ENCODE measurements at places on chromosomes 6 and 20. TPM values are rescaled to one million over a fixed set of nuclear protein-coding genes. Genes with fewer than 3 reads are reported as not detected.

The NRM gene
- 31.2 TPM for total RNA-seq

DNA sequence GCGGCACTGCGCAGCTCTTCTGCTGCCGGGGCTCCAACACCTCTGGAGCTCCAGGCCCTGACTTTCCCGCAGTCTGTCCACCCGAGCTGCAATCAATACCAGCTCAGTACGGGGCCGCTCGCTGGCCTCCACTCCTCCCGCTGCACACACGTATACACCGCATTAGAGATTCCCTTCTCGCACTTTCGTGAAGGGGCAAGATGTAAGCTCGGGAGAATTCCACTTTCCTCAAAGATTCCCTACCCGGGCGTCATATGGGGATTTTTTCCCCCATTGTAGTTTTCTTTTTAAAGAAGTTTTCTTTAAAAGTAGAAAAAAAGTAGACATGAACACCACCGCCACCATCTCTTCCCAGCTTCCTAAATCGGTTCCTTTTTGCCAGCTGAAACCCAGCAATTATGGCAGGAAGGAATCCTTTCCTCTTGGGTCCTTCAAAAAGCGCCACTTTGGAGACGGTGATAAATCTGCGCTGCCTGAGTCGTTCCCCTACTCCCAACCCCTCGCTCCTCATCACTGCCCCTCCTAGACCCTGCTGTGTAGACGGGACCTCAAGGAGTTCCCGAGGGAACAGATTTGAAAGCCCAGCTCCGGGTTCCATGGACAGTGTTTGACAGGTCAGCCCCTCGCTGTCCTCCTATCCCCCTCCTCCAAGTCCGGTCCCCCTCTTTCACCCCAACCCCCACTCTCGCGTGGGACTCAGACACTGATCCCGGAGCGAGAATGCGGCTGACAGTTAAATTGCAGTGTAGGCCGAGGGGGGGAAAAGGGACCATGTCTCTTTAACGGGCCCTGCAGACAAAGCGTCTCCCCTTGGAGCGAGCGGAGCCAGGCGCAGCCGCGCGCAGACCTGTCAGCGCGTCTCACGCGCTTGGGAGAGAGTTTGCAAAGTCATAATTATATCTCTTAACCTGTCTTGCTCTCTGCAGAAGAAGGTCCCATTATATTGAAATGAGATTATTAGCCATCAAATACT, 39.5 kb downstream of the NCR2 start:
- DNase-seq = peak; percentile 48

- no peak for DNase-seq
Measured at GRCh38 chr20:45038745-45039474, 62.0 kb downstream of the KCNS1 start.

The OOEP gene
- total RNA-seq = 0.87 TPM

DNA sequence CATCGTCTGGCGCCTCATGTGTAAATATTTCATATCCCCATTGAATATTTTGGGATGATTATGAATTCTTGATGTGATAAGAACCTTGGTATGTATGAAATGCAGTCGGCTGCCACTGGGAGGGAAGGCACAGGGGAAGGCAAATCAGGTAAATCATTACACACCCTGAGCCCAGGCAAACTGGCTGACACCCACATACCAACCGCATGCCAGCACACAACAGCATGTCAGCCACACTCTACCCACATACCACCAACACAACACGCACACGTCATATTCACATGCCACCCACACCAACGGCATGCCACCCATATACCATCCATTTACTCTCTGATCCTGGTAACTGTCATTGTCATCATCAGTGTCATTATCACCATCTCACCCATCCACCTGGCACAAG, 28.3 kb upstream of the MDGA1 start:
- DNase-seq = no peak

DNA sequence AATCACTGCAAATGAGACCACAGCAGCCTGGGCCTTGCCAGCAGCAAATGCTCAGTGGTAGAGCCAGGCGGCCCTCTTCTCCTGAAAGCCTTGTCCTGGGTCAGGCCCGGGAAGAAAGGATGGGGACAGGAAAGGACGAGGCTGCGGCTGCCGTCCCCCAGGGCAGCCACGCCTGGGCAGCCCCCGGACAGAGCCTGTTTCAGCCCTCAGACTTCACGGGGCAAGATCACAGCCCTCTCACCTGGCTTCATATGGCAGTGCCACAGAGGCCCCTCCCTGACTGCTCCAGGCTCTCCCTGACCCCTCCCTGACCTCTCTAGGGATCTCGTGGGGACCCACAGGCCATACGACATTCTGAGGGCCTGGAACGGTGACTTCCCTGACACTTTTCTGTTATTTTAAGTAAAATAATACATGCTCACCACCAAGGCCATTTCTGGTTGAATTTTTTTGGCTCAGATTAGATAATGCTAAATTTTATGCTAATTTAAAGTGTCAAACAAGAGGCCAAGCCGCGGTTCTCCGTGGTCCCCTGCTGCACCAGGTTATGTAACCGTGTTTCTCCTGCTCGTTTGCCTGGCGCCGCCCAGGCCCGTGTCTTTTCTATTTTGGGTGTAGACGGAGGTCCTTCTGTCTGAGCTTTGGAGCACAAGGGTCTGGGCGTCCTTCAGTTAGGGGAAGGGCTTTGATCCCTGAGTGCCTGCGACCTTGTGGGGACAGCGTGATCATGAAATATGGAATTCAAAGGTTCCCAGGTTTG, 59.9 kb upstream of the BHLHE23 start:
- DNase-seq = peak; percentile 7

GRCh38 chr6:125201961-125202729, 48.6 kb downstream of the TPD52L1 start:
- no peak for DNase-seq

GRCh38 chr20:58938541-58938940, 42.5 kb upstream of the NELFCD start:
- DNase-seq = no peak

GRCh38 chr6:47375426-47375825, 65.7 kb upstream of the TNFRSF21 start:
- no peak for DNase-seq

The BFSP1 gene
- total RNA-seq = 3.0 TPM

- DNase-seq = no peak
Measured at GRCh38 chr6:135498185-135498841, 773 bp upstream of the AHI1 start.

DNA sequence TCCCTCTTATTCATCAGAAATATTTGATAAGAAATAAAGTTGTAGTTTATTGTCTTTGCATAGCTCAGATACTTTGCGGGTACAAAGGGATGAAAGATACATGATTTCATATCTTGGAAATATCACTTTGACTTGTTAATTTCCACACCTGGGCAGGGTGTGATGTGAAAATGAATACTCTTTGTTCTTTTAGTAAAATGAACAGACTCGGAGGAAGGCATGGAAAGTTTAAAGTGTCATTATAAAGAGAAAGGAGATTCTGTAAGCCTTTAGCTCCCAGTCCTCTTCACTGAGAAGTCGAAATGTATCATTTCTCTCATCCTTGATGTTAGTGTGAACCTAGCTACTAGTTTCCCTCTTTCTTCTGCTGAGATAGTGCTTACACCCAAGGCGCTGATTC, 36.7 kb upstream of the AKIRIN2 start:
- no peak for DNase-seq

The FILIP1 gene
- 5.1 TPM for total RNA-seq

The CLDN20 gene
- total RNA-seq = not detected

DNA sequence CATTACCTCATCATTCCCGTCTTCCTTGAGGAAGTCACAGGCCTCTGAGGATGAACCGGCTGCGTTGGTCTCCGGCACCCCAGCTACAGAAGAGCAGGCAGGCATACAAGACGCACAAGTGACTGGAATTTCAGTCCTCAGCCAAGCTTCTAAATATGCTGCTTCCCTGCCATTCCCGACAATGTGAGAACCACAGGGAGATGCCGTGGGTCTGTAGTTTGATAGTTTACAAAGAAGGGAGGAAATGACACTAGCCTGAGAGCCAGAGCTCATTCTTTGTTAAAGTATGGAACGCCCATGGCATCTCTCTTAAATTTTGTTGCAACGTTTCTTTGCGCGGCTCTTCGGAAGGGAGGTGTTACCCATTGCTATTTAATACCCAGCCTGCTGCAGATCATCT, 25.7 kb downstream of the HEBP2 start:
- no peak for DNase-seq

GRCh38 chr6:4895971-4896370, 107.9 kb downstream of the RPP40 start:
- no peak for DNase-seq

GRCh38 chr6:107646776-107647438, 157.0 kb downstream of the SOBP start:
- no peak for DNase-seq

- DNase-seq = no peak
Measured at GRCh38 chr6:141700819-141701218, 431.9 kb upstream of the GJE1 start.

- DNase-seq = peak; percentile 87
Measured at GRCh38 chr6:83192871-83193746, at the start of the genes PGM3 and RWDD2A. PGM3 (minus strand) TSS chr6:83193265; CDS start chr6:83191012, 2,253 bp downstream. RWDD2A (plus strand) TSS chr6:83193357; CDS start chr6:83194452, 1,095 bp downstream.

DNA sequence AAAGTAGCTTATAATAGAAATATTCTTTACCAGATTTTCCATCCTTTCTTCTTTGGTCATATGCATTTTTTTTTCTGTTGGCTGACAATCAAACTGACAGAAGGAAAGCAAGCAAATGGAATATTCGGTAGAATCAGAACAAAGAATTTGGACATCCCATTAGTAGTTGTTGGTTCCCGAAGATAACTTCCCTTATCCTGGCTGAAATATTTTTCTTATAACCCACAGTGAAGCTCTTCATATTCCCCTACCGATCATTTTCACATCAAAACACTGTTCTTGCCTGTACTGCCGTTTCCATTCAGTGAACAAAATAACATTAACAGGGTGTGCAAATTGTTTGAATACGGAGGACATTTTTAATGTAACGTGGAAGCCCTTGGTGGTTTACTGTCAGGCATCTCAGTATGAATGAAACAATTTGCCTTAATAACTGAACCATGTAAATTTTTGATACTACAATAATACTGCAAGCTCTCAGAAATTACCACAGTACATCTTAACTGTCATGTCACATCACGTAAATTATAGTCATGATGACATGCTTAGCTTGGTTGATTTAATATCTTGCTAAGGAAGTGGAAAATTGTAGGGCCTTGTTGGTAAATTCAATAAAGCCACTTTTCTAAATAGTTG, 311.5 kb downstream of the LAMA2 start:
- DNase-seq = no peak

GRCh38 chr20:48411919-48412522, 415.8 kb downstream of the PREX1 start:
- DNase-seq = no peak

- DNase-seq = no peak
Measured at GRCh38 chr6:22821664-22822320, 252.4 kb downstream of the HDGFL1 start.

DNA sequence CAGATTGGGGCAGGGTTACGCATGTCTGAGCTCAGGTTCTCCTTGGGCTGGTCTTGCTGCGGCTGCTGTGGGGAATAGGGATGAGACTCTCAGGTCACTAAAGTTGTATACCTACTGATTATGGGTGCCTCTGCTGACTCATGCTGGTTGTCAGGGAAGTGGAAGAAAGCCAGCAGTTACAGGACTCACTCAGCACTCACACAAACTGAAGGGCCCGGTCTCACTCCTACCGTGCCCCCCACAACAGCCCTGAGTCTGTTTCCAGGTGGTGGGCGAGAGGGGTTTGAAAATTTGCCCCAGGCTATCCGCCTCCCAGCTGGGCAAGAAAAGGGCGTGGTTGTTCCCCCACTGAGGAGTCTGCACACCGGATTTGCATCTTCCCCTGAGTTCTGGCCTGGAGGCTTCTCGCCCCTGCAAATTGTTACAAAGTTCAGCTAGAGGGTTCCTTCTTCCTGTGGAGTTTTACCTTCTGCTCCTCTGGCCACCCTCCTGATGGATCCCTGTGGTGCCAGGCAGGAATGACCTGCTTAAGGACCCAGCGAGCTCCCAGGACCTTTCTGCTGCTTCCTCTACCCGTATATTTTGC, 659.2 kb downstream of the HDGFL1 start:
- no peak for DNase-seq

DNA sequence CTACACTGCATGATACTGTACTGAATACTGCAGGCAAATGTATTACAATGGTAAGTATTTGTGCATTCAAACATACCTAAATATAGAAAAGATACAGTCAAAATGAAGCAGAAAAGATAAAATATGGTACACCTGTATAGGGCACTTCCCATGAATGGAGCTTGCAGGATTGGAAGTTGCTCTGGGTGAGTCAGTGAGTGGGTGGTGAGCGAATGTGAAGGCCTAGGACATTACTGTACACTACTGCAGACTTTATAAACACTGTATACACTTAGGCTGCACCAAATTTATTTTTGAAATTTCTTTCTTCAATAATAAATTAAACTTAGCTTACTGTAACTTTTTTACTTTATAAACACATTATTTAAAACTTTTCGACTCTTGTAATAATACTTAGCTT, 213.1 kb downstream of the ATXN1 start:
- DNase-seq = no peak

DNA sequence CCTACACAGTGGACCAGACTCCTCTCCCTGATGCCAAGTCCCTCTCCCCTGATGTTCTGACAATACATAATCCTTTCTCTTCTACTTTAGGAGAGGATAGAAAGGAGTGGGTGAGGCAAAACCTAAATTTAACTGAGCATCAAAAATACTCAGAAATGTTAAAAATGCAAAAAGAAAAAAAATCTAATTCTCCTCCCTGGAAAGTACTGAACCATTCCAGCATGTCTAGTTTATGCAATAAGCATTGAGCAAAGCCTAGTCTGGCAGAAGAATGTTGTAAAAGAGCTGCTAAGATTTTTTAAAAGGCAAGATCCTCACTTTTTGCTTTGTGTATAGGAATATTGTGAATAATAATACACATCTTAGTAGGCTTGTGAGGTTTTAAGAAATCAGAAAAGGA, 116.6 kb upstream of the STXBP5 start:
- DNase-seq = no peak

The SIGLEC1 gene
- total RNA-seq = 0.04 TPM

GRCh38 chr20:54456961-54457360, 18.4 kb upstream of the DOK5 start:
- DNase-seq = no peak

The RAET1L gene
- not detected for total RNA-seq

DNA sequence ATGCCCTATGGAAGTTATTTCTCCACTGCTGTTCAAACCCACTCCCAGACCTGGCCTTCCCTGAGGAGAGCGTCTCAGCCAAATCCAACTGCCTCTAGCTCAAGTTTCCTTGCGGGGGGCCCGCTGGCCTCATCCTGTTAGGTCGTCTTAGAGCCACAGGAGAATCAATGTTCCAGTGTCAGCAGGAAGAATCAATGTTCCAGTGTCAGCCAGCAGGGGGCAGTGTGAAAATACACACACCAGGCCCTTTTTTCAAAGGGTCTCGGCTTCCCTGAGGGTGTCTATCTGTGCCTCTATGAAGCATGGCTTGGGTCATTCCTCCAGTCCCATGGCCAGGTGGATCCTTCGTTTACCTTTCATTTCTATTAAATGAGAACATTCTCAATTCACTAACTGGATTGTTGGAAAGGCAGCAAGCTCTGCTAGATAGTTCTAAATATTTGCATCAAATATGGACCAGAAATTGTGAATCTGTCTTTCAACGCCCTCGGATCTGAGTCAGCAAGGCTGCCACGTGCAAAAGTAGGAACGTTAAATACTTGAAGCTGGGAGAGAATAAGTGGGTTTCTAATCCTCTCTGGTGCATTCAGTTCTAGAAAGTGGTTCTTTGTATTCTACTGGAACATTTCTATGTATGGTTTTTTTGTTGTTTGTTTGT, 19.2 kb downstream of the PRND start:
- peak; percentile 87 for DNase-seq

The MBOAT1 gene
- 16.3 TPM for total RNA-seq

The CTCFL gene
- 0.70 TPM for total RNA-seq

- DNase-seq = no peak
Measured at GRCh38 chr6:44147256-44147655, 11.4 kb upstream of the CAPN11 start.
